ENCODE measurements at places on chromosomes 7 and 10. TPM values are rescaled to one million over a fixed set of nuclear protein-coding genes. Genes with fewer than 3 reads are reported as not detected.

SKIDA1 gene
- total RNA-seq: 0.32 TPM

CFAP69 gene
- total RNA-seq: 2.6 TPM

CALML3 gene
- total RNA-seq: not detected

CYP3A7 gene
- total RNA-seq: not detected

GRID1 gene
- total RNA-seq: under 0.01 TPM

FAM131B gene
- 1.3 TPM for total RNA-seq

AKR1D1 gene
- not detected for total RNA-seq

PRPS1L1 gene
- not detected for total RNA-seq

TFPI2 gene
- 140 TPM for total RNA-seq

GRCh38 chr7:138907850-138908249 is 73.3 kb downstream of the KIAA1549 start:
- no peak for DNase-seq

DNA sequence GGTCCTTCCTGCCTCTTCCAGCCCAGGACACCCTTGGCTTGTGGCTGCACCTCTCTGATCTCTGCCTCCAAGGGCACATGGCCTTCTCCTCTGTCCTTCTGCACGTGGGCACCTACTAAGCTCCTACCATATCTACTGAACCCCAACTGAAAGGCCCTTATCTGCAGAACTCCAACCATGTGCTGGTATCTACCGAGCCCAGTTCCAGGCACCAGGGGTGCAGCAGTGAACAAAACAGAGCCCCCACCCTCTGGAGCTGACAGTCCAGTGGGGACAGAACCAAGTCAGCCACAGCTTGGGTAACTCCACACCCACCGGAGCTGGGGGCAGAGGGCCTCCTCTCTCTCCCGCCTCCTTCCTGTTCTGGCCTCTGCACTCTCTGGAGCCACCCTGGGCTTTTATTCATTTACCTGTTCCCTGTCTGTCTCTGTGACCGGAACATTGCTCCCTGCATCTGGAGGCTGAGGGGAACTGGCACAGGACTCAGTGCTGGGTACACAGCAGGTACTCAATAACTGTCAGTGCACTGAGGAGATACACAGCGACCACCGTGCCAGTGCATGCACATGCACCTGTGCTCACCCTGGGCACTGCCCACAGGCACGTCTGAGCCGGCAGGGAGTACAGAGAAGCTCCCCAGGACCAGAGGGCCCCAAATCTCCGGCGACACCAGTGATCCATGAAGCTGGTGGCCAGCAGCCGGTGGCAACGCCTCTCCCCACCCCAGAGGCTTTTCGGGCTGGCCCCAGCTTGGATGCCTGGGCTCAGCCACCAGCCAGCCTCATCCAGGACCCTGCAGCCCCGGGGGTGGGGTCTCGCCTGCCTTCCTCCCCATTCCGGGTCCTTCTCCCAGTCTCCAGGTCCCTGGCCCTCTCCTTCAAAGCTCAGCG is 2.0 kb downstream of the MICALL2 start:
- no peak for DNase-seq

- DNase-seq: peak; percentile 86
Measured at GRCh38 chr10:119341459-119342301, 134.3 kb downstream of the GRK5 start.

- DNase-seq: no peak
Measured at GRCh38 chr10:117164592-117165537, 26.8 kb upstream of the VAX1 start.

DNA sequence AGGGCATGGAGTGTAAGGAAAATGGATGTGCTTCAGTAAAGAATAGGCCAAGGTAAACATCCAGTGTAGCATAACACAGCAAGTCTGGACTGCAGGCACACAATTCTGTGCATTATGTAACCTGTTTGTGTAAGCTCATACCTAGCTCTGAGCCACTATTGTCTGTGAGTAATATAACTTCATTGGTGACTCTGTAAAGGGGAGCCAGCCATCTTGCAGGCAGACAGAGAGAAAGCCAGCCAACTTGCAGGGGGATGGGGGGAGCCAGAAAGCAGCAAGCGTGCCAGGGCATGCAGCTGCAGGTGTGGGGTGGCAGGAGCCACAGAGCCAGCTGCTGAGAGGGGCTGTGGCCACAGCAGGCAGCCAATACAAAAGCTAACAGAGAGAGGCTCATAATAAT is 449.2 kb downstream of the IPMK start:
- DNase-seq: no peak

DNA sequence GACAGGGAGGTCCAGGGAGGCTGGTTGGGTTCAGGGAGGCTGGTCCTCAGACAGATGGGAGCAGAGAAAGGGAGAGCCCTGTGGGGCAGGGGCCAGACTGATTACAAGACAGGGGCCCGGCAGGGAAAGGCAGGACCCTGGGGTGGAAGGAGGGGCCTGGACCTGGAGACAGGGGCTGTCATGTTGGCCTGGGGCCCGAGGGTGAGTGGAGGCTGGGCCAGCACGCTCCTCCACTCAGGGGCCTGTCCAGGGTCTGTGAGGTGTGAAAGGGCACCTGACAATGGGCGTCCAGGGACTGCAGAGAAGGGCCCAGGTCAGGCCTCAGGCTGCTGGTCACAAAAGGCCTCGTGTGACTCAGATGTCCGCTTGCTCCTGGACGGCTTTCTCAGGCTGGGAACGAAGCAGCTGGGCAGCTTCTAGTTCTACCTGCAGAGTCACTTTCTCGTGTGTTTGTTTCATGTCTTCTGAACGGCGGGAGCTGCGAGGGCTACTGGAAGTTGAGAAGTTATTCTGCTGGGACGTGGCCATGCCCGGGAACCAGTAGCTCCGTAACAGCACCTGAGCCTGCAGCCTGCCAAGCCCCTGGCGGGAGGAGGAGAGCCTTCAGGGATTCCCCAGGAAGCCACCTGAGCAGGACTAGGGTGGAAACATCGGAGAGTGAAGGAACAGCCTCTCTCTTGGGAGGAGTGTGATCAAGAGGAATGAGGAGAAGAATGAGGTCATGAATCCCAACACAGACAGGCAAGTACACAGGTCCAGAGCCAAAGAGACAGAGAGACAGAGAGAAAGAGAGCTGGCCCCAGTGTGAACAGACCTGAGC is 65.8 kb downstream of the KLF6 start:
- DNase-seq: no peak

- no peak for DNase-seq
Measured at GRCh38 chr10:60508037-60508436, 118.4 kb upstream of the ANK3 start.

DNA sequence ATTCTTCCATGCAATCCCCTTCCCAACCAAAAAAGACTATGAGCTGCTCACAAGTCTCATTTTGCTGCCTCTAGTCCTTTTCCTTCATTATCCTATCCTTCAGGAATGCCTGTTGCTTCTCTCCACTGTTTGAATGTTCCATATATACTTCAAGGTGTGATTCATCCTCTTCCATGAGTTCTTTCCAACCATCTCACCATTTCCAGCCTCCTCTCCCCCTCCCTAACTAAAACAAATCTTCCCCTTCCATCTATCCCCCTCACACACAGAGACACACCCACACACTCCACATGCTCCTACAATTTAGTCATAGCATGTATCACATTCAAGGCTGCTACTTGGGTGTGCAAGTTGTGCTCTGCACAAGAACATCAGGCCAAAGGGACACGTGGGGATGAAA is 254.3 kb downstream of the DYNC1I1 start:
- DNase-seq: no peak

DNA sequence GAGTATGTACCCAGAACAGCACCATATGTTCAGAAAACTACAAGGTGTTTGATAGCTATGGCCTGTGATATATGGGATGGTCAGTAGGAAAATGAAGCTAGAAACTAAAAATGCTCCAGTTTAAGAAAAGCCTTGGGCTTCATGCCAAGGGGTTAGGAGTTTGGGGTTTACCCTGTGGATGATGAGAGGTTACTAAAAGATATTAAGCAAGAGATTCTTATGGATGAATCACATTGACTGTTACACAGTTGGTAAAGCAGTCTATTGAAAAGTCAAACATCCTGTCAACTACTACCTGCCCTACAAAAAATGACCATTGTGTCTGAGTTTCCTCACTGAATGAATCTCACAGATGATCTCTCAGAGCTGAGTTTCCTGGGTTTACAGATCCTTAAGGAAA is 166.2 kb upstream of the INHBA start:
- peak; percentile 61 for DNase-seq

DNA sequence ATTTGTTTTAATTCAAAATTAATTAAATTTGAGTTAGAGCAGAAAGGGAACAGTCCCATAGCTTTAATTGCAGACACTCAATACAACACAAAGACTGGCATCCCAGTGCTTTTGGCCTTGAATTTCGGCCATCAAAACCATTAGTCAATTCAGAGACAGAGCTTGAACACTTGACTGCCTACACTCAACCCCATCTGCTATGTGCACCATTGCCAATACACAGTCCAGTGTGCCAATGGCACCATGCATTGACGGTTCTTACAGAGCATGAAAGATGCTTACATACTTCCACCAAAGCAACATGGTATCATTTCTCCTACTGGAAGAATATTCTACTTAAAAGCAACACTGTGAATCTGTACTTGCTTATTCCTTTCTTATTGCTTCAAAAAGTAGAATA is 43.6 kb upstream of the LRRTM3 start:
- no peak for DNase-seq

DNA sequence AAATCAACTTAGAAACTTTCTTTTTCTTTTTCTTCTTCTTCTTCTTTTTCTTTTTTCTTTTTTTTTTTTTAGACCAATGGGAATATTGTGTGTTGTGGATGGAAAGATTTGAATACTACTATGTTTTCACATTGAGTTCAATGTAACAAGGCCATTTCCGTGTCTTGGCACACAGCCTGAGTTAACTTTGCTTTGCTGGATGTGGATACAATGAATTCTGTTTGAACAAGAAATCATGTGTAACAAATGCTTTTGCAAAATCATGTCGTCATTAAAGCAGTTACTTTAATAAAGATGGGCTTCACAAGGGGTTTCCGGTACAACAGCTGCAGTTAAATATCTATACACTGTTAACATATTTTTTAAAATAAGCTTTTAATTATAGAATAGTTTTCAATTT is 13.5 kb upstream of the ENTPD1 start:
- no peak for DNase-seq

DNA sequence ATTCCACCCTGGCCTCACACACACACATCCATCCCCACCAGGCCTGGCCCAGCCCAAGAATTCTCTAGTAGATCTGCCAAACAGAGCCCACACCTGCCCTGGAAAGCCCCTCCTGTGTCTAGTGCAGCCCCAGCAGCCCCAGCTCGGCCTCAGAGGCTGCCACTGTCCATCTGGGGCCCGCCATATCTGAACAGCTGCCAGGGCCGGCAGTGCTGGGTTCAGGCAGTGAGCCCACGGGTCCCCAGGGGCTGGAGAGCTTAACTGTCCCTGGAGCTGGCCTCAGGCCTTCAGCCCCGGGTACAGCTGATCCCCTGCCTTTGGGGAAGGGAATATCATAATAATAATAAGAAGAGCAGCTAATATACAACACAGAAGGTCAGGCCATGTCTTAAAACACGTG is 574 bp downstream of the MYL10 start:
- no peak for DNase-seq

DNA sequence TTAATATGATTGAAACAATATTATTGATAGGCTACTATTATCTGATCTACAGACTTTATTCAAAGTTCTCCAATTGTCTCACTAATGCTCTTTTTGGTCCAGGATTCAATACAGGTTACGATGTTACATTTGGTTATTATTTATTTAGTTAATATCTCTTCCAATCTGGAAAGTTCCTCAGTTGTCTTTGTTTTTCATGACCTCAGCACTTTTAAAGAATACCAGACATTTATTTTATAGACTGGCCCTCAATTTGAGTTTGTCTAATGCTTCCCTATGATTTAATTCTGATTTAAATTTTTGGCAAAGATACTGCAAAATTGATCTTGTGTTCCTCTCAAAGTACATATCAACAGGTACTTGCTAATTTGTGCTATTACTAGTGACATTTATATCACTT is 937.4 kb downstream of the KCNMA1 start:
- DNase-seq: no peak

DNA sequence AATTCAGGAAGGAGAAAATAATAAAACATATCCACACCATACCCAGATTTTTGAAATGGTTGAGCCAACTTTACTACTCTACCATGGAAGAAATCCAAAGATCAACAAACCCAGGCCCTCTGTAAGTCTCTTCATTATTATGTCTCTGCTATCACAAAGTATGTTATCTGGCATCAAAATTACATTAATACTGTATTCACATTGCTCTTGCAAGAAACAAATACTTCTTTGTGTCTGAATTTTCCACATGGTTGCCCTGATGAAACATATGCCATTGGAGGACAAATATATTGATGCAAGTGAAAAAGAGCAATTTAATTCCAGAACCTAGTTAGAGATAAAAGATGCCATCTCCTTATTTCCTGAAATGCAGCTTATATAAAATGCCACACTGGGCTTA is 204.0 kb downstream of the FZD1 start:
- no peak for DNase-seq

DNA sequence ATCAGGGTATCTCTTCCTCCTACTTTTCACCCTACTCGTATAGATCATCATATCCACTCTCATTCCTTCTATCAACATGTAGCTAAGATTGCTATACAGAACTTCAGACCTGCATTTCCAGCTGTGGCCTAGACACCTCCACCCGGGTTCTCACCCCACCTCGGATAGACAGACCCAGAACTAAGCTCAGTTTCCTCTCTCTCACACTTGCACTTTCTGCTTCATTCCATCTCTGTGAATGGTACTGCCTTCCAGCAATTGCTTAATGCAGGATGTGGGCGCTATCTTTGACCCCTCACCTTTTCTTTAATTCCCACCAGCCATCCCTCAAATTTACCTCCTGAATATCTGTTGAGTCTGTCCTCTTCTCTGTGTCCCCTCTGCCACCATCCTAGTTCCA is 35.7 kb downstream of the AGK start:
- no peak for DNase-seq

DNA sequence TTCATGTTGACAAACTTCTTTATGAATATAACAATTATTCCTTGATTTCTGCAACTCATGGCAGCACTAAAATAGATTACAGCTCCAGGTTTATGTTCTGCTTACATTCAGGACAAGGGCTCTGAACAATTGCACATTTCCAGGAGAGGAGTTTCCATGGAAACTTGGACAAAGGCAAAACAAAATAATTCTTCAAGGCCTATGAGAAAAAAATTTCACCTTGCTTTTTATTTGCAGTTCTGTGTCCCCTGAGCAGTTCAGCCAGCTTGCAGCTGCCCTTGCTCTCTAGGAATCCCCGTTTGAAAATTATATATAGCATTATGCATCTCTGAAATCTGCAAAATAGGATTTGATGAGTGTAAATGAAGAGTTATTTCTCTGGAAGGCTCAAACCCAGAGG is 71.7 kb downstream of the ARL4A start:
- no peak for DNase-seq

GRCh38 chr7:38656968-38657367 is 25.8 kb upstream of the AMPH start:
- no peak for DNase-seq

DNA sequence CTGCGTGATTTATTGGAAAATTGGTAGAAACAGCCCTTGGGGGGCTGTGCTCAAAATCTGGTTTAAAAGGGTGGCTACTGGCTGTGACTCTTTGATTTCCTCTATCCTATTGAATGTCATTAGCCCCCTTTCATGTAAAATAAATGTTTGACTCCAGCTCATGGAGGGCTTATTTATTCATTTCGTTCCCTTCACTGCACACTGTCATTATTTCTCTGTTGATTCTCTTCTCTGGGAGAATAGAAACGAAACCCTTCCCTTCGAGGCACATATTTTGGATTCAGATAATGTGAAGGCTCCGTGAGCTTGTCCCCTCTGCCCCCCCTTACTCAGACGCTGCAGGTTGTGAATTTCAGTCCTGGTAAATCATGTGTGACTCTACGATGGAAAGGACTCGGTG is 203.9 kb upstream of the GPR26 start:
- DNase-seq: no peak

Data from fibroblast of villous mesenchyme (primary cell).